ENCODE measurements at places on chromosomes 2 and 18.

DNA sequence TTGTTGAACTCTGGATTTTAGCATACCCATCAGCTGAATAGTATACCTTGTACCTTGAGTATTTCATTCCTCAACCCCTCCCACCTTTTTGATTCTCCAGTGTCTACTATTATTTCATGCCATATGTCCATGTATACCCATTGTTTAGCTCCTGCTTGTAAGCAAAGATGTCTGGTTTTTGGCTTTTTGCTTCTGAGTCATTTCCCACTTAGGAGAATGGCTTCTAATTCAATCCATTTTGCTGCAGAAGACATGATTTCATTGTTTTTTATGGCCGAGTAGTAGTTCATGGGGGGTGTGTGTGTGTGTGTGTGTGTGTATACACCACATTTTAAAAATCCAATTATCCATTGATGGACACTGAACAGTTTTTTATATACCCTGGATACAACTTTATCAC, 24.3 kb upstream of the MOCOS start:
- no peak for DNase-seq

DNA sequence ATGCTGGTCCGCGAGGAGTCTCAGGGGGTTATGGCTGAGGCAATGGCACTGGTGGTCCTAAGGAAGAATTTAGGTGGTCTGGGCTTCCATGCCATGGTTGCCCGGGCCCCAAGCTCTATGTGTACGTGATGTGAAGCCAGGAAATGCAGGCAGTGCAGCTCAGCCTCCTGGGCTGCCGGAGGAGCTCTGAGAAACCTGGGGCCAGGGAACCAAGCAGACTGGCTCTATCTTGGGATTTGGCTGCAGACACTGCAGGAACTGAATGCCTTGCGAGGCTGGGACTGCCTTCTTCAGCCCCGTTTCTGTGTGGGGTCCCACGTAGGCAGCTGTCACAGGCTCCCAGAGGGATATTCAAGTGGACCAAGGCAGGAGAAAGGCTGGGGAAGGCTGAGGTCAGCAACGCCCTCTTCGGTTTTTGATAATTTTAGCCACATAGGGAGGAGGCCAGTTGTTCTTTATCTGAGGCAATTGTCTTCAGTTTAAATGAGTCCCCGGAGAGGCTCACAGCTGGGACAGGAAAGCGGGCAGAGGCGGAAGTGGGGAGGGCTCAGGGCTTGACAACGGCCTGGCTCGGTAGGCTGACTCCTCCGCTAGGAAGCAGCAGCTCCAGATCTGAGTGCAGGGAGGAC, 77.7 kb downstream of the RHOB start:
- no peak for DNase-seq

DNA sequence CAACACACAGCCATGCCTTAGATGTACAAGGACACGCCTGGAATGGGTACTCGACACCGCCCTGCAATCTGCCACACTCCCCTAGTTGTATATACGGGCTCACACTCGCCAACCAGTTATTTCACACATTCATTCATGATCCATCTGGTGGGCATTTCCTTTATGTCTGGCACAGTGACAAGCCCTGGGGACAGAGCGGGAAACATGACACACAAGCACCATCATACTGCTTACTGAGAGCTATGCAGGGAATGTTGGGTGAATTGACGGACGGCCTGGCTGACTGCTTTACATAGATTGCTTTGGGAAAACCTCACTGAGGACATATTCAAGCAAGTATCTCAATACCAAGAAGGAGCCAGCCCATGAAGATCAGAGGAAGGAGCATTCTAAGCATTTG, 448.0 kb upstream of the SPRED2 start:
- DNase-seq: no peak

DNA sequence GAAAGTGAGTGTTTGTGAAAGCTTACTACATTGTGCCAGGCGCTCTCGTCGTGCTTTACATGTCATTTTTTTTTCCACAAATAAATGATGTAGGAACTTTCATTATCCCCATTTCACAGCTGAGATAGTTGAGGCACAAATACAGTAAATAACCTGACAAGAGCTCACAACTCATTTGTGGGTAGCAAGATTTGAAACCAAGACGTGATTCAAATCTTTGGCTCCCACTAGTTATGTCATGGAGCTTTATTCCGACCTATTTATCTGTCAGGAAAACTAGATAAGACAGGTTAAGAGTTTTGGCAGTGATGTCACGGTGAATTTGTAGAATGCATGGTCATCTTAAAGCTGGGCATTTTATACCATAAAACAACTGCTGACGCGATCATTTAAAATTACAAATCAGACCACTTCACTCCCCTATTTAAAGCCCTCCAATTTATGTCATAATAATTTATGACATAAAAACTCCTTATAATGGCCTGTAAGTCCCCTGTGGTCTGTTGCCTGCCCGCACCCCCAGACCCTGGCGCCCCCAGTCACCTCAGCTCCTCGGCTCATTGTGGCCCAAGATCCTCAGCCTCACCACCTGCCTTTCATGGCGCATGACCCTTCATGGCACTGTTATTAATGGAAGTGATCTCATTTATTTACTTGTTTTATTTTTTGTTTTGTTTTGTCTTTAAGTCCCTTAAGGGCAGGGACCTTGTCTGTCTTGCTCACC, 678 bp upstream of the ZNF24 start:
- DNase-seq: no peak

DNA sequence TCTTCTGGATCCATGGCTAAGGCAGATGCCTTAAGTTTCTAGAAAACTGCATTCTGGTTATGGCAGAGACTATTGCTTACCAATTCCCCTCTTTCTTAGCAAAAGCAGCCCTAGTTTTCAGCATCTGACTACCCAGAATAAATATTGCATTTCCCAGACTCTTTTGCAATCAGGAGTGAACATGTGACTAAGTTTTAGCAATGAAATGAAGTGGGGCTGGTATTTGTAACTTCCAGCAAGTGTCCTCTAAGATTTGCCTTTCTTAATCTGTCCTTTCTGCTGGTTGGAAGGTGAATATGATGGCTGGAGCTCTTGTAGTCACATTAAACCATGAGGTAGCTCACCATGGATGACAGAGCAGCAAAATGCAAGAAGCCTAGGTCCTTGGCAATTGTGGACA, 132.9 kb upstream of the PKDCC start:
- no peak for DNase-seq

DNA sequence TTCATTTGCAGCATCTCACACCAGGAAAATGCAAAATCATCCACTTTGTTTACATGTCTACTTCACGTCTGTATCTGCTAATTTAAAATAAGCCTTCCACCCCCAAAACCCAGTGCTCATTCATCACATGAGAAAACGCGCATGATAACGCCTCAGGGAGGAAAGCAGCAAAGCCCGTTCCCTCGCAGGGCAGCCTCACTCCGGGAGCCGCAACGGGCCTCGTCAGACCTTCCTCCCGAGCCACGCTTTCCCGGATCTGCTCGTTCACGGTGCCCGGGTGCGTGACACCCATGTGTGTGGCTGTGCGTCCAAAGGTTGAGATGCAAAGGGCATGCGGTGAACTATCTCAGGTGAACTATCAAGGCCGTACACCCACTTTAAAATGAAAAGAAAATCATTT, 59.8 kb downstream of the NDUFA10 start:
- DNase-seq: no peak

DNA sequence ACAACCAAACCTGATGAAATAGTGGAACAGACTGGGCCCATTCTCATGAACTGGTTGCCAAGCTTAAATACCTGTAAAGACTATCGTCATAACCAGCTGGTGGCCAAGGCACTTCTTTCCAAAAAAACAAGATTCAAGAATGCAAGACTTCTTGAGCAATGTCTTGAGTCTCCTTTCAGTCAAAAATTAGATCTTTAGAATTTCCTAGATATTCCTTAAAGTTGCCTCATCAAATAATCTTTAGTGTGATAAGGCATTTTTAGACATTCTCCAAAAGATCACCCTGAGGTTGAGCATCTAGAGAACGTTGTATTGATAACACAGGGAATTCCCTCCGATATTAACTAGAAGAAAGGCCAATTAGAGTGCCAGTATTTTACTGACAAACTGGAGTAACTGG, 236.4 kb upstream of the MEX3C start:
- no peak for DNase-seq

GRCh38 chr2:98867539-98868309, 68.3 kb downstream of the CRACDL start:
- DNase-seq: no peak

GRCh38 chr2:19540739-19541525, 182.5 kb upstream of the OSR1 start:
- peak; percentile 50 for DNase-seq

DNA sequence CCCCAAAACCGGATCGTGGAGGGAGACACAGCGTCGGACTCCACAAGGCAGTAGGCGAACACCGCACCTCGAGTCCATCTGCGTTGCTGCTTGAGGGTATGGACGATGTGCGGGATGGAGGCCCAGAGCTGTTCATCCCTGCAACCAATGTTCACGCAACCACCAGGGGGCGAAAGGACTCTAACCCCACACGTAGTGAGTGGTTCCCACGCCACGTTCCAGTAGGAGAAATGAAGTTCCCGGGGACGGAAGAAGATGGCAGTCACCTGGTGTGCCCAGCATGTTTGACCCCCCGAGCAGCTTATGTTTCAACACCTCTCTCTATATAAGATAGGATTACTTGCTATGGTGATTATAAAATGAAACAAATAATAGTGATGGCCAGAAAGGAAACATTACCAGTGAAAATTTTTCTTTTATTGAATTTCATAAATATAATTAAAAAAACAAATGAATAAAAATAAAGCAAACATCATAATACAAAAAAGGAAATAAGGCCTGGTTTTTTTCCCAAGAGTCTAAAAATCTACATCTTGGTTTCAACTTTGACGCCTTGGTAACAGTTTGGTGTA, 184.3 kb downstream of the SH3BP4 start:
- peak; percentile 81 for DNase-seq

GRCh38 chr2:70978341-70979179, at the start of gene ANKRD53:
ANKRD53 (plus strand) TSS chr2:70978630; CDS start chr2:70978646, 16 bp downstream.
- no peak for DNase-seq

DNA sequence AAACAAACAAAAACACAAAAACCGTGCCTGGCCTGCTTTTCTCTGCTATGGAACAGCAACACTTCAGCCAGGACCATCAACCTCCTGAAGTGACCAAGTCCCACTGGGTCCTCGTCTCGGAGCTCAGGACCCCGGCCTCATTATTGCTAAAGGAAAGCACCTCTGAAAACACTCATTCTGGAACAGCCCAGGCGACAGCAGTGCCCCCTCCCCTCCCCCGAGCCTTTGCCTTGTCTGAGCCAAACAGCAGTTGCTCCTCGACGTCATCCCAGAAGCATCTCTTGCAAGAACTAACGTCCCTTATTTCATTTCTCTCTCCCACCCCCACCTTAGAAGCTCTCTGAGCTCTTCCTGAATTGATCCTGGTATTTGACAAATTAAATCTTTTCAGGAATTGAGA, 27.4 kb downstream of the APCDD1 start:
- no peak for DNase-seq

- no peak for DNase-seq
Observed at GRCh38 chr2:62306751-62307468, 111.0 kb downstream of the B3GNT2 start.

GRCh38 chr2:138867341-138867740, 87.2 kb upstream of the NXPH2 start:
- no peak for DNase-seq

DNA sequence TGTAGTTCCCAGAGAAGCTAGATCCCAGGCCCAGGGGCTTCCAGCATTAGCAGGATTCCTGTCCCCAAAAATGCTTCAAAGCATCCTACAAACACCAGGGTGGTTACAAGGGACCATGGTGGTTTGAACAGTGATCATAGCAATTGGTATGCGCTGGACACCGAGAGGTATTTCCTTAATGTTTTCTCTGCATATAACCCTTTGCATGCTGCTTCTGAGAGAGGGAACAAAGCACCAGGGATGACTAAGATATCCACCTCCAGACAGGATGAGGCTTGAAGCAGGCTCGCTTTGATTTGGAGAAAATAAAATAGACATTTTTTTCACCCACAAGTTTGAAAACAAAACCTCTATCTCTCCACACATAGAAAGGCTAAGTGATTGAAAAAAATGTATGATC, 50.5 kb upstream of the TSPYL6 start:
- DNase-seq: peak; percentile 43

Data from urothelium cell line (cell line).